T-cell (primary cell): ENCODE measurements at places on chromosomes 13 and 19. TPM values are rescaled to one million over a fixed set of nuclear protein-coding genes. Genes with fewer than 3 reads are reported as not detected.
A peak's percentile ranks its signal among the peaks of the same experiment; 100 is the strongest.

DNA sequence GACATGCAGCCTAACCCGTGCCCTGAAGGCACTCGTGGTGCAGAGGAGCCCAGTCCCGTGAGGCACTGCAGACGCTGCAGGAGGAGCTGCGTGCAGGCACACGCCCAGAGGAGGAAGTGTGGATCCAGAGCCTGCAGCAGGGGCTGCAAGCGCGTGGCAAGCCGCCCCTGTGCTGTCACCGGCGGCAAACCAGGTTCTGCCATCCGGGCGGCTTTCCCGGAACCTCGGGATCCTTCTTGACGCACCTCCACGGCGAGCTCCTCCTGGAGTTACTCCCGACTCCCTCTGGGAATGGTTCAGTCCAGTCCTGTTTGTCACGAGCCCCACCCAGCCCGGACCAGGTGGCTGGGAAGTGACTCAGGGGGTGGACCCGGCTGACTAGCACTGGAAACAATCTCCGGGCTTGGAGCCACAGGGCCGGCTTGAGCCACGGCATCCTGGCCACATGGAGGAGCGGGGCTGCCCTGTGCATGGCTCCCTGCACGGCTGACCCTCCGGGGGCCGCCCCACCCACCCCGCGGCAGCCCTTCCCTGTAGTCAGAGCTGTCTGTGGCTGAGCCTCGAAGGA is 10.2 kb downstream of the DPP9 start:
- no peak overlapping the region for H3K4me3 ChIP-seq
- H3K27ac ChIP-seq = no peak overlapping the region

- H3K4me1 ChIP-seq = no peaks in the 10 kb centered on the region
- no peak for DNase-seq
- H3K36me3 ChIP-seq = no peaks in the 10 kb centered on the region
- H3K27me3 ChIP-seq = peaks cover 2% of the 10 kb centered on the region
These were observed 469 bp downstream of the COX6B2 start for GRCh38 chr19:55353803-55354697.

DNA sequence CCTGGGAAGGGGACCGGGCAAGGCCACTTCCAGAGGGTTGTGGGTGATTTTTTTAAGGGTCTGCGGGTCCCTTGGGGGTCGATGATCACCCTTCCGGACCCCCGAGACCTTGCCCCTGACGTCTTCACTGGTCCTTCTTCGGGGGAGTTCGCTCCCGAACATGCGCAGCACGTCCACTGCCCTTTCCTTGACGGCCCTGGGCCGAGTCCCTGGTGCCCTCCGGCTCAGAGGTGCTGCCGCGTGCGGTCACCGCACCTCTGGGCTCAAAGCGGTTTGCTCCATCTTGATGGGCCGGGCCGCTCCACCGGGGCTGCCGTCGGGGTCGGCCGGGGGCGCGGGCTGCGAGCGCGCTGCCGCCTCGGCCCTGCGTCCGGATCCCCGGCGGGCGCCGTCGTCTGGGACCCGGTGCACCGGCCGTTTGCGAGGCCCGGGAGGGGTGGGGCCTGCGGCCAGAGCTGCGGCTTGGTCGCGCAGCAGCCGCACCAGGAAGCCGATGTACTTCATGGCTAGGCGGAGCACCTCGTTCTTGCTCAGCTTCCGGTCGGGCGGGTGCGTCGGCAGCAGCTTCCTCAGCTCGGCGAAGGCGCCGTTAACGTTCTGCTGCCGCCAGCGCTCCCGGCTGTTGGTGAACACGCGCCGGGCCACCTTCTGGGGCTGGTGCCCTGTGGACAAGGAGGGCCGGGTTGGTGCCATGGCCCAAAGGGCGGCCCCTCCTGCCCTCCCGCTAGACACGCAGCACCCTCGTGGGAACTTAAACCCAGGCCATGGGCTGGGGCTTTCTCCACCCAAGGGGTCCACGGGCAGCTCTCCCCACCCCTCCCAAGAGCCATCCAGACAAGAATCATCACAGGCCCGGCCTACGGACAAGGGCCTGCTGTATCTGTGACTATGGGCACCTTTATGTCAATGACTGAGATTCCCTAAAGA is 3.3 kb downstream of the LYL1 start:
- H3K27ac ChIP-seq = peak overlapping the region; percentile 93
- peak overlapping the region; percentile 77 for H3K4me3 ChIP-seq
- peaks cover 47% of the 10 kb centered on the region for H3K27me3 ChIP-seq
- peaks cover 35% of the 10 kb centered on the region for H3K4me1 ChIP-seq
- no peaks in the 10 kb centered on the region for H3K36me3 ChIP-seq

GRCh38 chr13:53569453-53569852 is 540.8 kb downstream of the OLFM4 start:
- DNase-seq = no peak
- no peaks in the 10 kb centered on the region for H3K4me1 ChIP-seq
- H3K4me3 ChIP-seq = no peak overlapping the region
- no peaks in the 10 kb centered on the region for H3K27me3 ChIP-seq
- no peaks in the 10 kb centered on the region for H3K36me3 ChIP-seq
- no peak overlapping the region for H3K27ac ChIP-seq

DNA sequence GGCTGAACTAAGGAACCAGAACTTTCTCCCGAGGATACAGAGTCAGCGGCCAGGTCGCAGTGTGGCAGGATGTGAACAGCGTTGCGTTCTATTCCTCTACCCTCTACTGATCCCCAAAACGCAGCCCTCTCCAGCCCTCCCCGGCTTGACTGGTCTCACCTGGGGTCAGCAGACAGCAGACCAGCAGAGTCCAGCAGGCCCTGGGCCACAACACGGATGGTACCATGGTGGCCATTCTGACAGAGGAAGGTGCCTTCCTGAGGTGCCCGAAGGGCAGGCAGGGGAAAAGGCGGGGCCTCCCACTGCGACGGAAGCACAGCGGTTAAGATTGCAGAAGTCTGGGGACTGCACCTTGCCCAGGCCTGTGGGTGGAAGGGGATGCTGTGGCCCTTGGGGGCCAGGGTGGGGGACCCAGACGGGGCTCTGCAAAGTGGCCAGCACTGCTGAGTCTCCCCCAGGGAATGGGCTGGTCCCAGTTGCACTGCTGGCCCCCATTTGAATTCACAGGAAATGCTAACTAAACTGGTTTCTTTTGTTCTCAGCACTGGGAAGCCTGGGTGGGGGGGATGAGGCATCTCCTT is at the start of gene ICAM3:
ICAM3 (minus strand) TSS at position 245 of the 581 bp plus-strand sequence; CDS start at position 235, 10 bp downstream.
- DNase-seq = peak; percentile 66
- peak within 1 kb of the TSS; percentile 84 for H3K4me3 ChIP-seq

- H3K4me1 ChIP-seq = no peaks in the 10 kb centered on the region
- H3K4me3 ChIP-seq = no peak overlapping the region
- peaks cover 73% of the 10 kb centered on the region for H3K36me3 ChIP-seq
- DNase-seq = no peak
These were observed 16.6 kb downstream of the VRK3 start for GRCh38 chr19:50008532-50008931.

URAD gene
- not detected for total RNA-seq

MUC16 gene
- total RNA-seq = 0.03 TPM

C1QTNF9 gene
- total RNA-seq = not detected
